A549 treated with DMSO at 1 μM for 4 hours (cell line): ENCODE measurements at places on chromosomes 6 and 20. TPM values are rescaled to one million over a fixed set of nuclear protein-coding genes. Genes with fewer than 3 reads are reported as not detected.

The SLC13A3 gene
- total RNA-seq, result 0.12 TPM in 1 of 5 replicates, not detected in the others

The OXT gene
- total RNA-seq, result not detected in 5 replicates

The HINT3 gene
- 6.6 to 8.9 TPM (median 8.4 TPM) in 5 replicates for total RNA-seq

The SLC35D3 gene
- total RNA-seq, result 0.03 to 0.10 TPM (median 0.05 TPM) in 5 replicates

The PNPLA1 gene
- 0.03 TPM in 1 of 5 replicates, not detected in the others for total RNA-seq

The SCUBE3 gene
- total RNA-seq, result 0.05 to 0.07 TPM (median 0.06 TPM) in 5 replicates

The ZBTB22 gene
- 3.3 to 4.9 TPM (median 3.9 TPM) in 5 replicates for total RNA-seq

The SLC22A2 gene
- 0.06 TPM in 1 of 5 replicates, not detected in the others for total RNA-seq

The ZBTB9 gene
- total RNA-seq, result 12.0 to 12.6 TPM (median 12.4 TPM) in 5 replicates
